ENCODE measurements at places on chromosomes 13 and 19.

GRCh38 chr13:68190818-68191217, 960.7 kb upstream of the PCDH9 start:
- no peak for DNase-seq

- no peak for DNase-seq
These were observed at the start of gene CCDC106 for GRCh38 chr19:55647732-55648584. CCDC106 (plus strand) TSS chr19:55648212; CDS start chr19:55649047, 835 bp downstream.

GRCh38 chr13:78428646-78429045, 174.7 kb downstream of the POU4F1 start:
- DNase-seq = no peak

GRCh38 chr19:46081928-46082727, 41.3 kb upstream of the IGFL4 start:
- DNase-seq = no peak

DNA sequence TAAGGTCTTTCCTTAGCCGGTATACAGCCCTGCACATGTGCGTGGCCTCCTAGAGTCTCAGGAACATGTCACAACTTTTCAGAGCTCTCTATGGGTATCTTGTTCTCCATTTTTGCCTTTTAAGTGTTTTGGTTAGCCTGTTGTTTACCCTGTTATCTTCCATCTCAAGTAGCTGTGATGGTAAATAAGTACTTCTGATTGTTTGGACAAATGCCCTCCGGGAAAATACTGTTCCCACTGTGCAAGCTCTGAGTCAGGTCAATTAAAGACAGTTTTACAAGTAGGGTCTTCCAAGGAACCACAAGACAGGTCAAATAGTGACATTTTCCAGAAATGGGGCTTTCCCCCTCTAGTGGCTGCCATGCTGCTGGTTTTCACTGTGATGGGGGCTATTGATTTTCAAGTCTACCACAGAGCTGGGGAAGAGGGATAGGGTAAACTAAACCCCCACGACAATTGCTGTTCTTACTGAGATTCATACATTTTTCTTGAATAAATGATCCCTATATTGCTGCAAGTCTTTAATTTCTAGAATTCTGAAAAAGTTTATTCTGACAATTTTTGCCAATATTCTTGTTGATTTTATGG, 109.5 kb downstream of the TM9SF2 start:
- DNase-seq = no peak

- DNase-seq = no peak
These were observed 961.9 kb downstream of the DIAPH3 start for GRCh38 chr13:59201841-59202240.

DNA sequence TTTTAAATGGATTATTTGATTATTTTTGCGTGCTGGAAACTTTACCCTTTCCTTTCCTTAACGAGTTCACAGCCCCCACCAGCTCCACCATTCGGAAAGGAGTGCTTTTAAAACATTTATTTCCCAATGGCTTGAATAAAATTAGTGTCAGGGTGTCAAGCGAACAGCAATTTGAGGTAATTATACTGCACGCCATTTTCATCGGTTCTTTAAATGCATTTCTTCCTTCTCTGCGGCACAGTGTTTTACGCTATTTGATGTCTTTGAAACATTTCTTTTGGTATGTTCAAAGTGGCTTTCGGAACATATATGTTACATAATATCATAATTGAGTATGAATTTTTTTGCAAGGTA, 309 bp upstream of the SLITRK1 start:
- DNase-seq = no peak

DNA sequence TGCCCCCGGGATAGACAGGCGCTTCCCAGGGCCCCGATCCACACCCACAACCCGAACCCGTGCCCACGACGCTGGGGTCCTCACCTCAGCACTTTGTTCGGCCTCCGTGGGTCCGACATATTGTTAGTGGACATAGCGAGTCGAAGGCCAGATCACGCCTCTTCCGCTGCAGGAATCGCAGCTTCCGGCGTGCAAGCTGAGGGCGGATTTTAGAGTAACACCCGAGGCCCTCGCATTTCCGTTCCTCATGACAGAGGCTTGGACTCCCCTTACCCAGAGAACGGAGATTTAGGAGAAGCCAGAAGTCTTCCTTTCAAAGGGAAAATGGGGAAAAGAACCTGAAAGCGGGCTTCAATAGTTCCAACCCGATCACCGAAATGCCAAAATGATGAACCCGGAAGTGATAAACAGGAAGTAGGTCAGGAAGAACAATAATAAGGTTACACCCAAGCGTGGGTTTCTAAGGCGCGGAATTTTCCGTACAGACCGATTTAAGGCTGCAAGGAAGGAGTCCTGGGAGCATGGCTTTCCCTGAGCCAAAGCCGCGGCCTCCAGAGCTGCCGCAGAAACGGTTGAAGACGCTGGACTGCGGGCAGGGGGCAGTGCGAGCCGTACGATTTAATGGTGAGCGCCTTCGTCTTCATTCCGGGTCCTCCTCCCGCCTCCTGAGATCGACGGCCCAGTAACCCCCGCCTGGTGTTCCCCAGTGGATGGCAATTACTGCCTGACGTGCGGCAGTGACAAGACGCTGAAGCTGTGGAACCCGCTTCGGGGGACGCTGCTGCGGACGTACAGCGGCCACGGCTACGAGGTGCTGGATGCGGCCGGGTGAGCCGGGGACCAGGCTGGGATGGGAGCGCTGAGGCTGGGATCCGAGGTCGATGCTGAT, 2.9 kb downstream of the WDR83 start:
- peak; percentile 69 for DNase-seq

GRCh38 chr13:79311386-79311785, 94.7 kb downstream of the RBM26 start:
- DNase-seq = no peak

DNA sequence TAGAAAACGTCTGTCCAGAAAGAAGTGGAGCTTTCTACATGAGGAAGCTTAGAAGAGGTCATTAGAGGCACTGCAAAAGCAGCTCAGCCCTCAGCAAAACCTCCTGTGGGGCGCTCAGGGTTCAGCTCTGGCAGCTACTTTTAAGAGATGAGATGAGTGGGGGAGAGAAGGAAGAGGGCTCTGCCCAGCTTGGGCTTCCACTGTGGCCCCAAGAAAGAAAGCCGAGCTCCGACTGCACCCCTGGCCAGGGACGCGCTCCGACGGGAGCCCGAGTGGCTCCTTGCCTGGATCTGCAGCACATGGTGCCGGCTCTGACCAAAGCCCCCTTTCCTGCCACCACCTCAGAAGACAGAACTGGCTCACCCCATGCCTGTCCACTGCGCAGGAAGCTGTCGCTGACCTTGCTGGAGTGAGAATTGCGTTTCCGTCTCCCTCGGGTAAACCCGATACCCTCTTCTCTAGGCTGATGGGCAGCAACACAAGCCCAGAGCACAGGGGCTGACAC, 36.4 kb downstream of the NAXD start:
- DNase-seq = no peak

GRCh38 chr13:98775844-98776598, 23.5 kb upstream of the SLC15A1 start:
- DNase-seq = no peak

- DNase-seq = no peak
These were observed 18.9 kb downstream of the SPINT2 start for GRCh38 chr19:38283271-38283670.

- DNase-seq = peak; percentile 65
These were observed 385.8 kb downstream of the KCNRG start for GRCh38 chr13:50401049-50401505.

DNA sequence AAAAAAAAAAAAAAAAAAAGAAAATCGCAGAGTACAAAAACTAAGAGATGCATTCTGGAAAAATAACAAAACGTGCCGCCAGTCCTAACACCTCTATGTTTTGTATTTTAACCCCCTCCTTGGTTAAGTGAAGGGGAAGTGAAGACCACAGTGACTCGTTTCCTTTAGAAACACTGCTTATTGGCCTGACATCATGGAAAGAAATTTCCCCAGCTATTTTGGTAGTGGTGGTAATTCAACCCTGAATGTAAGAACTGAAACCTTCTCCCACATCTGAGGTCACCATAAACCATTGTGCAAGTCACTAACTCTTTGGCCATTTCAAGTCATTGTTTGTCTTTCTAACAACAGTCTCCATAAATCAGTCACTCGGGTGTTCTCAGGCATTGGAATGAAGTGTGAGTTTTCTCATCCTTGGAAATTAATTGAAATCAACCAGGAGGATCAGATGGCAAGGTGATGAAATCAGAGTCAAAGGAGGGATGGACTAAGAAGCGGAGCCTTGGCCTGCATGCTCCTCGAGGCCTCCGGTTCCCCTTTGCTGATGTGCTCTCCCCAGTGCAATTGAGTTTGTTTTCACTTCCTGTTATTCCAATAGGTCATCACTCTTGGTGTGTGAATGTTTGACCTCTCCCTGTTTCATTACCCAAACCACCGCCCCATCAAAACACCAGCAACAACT, 443.9 kb downstream of the FGF9 start:
- DNase-seq = no peak

DNA sequence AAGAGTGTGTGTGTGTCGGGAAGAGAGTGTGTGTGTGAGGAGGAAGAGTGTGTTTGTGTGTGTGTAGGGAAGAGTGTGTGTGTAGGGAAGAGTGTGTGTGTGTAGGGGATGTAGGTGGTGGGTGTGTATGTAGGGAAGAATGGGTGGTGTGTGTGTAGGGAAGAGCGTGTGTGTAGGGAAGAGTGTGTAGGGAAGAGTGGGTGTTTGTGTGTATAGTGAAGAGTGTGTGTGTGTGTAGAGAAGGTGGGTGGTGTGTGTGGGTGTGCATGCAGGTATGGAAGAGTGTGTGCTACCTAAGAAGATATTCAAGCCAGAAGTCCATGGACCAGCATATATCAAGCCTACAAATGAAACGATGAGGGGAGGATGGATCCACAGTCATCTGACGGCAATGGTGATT, 265.8 kb downstream of the FGF9 start:
- DNase-seq = no peak

DNA sequence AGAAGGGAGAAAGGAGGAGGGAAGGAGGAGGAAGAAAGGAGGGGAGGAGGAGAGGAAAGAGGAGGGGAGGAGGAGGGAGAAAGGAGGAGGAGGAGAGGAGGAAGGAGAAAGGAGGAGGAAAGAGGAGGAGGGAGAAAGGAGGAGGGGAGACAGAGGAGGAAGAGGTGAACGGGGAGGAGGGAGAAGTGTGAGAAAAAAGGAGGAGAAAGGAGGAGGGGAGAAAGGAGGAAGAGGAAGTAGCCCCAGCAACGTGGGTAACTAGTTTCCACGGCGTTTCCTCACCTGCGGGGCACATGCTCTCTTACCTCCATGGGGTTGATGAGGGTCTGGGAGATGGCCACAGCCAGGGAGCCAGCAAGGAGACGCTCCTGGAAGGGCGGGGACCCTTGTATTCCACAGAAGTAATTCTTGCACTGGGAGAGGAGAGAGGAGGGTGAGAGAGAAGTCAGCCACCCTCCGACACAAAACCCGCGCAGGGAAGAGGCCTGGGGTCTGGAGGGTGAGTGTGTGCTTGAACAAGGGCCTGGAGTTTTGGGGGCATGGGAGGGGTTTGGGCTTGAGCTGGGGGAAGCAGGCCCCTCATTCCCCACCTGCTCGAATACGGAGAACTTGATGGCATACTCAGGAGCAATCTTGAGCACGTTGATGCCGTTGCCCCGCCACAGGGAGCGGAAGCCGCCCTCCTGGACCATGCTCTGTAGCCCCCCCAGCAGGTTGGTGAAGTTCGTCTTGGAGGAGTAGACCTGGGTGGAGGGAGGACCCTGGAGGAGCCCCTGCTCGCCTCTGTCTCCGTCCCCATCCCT, 3.9 kb downstream of the SLC25A41 start:
- no peak for DNase-seq

- no peak for DNase-seq
These were observed 7.8 kb downstream of the MKNK2 start for GRCh38 chr19:2043251-2043641.

DNA sequence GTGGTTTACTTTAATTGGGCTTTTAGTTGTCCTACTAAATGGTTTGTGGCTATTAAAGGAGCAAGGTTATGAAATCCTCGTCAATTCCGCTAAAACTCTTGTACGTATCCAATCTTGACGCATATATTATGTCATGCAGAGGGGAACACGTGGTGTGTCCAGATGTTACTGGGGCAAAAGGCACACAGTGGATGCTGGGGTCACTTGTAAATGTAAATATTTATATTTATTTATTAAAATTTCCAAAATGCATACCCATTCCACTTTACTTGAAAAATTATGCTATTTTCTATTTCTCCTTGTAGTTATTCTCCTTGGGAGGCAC, 36.7 kb upstream of the SLC46A3 start:
- no peak for DNase-seq

DNA sequence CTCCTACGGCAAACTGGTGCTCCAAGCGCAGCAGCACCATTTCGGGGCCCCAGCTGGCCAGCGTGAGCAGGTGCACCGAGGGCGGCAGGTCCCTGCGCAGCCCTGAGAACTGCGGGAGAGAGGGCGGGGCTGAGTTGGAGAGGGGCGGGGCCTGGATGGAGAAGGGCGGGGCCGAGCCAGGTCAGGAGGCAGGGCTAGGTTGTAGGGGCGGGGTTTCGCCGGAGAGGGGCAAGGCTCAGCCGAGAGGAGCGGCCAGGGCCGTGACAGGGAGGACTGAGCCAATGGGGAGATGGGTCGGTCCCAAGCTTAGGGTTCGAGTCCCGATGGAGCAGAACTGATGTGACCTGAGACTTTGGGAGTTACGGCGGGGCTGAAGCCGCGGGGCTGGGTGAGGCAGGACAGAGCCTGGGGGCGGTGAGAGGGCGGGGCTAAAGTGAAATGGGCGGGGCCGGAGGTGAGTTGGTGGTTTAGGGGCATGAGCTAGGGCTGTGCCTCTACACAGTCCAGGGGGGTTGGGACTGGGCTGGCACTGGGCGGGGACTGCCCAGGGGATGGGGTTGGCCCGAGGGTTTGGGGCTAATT, 19.0 kb downstream of the MAN2B1 start:
- no peak for DNase-seq

DNA sequence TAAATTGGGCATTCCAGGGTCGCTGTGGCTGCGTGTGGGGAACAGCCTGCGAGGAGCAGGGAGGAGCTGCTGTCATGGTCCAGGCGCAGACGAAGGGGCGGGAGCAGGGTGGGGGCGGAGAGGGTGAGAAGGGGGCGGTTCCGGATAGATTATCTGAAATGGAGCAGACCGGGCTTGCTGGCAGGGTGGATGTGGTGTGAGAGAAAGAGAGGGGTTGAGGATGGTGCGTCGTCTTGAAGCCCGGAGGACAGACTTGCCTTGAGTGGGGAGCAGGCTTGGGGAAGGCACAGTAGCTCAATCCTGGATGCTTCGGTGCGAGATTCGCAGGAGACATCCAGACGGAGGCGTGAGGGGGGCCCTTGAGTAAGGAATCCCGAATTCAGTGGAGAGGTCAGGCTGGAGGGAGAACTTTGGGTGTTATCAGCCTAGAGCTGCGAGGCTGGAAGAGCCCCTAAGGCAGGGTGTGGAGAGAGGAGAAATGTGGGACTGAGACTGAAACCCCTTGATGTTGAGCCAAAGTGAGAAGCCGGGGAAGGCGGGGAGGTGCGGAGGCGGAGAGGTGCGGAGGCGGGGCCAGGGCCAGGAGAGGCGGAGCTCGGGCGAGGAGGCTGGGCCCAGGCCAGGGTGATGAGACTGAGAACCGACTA, 40.6 kb downstream of the DPF1 start:
- DNase-seq = no peak
